ENCODE measurements at places on chromosomes 3 and 15.

GRCh38 chr3:64207289-64208080 is 17.8 kb downstream of the PRICKLE2 start:
- DNase-seq: no peak

GRCh38 chr15:92322566-92323355 is 70.9 kb upstream of the ST8SIA2 start:
- no peak for DNase-seq

DNA sequence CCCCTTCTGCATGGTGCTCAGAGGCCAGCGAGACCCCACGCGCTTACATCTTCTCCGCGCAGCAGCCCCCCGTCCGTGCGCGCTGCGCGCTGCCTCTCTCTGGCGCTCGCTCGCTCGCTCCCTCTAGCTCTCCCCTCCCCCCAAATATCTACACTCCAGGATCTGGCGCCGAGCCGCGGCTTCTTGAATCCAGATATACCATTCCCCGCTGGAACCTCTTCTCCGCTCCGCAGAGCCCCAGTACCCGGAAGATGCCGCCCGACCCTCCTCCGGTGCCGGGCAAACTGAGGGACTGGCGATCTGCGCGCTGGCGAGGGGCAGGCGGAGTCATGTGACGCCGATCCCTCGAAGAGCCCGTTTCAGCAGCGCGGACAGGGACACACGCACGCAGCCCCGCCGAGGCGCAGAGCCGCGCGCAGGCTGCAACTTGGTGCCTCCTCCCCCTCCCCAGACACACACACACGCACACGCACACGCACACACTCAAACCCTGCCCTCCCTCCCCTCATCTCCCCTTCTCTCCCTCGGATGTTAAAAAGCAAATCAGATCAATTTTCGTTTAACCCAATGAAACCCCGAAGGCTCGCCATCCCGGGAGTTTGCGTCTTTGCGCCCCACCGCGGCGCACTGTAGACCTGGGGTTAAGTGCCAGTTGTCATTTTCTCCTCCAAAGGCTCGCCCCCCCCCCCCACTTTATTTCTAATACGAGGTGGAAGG is at the start of gene RASGRF1:
Gene RASGRF1 (minus strand): TSS at position 294 of the 717 bp plus-strand sequence. CDS start 282 bp downstream, at position 12.
- no peak for DNase-seq

DNA sequence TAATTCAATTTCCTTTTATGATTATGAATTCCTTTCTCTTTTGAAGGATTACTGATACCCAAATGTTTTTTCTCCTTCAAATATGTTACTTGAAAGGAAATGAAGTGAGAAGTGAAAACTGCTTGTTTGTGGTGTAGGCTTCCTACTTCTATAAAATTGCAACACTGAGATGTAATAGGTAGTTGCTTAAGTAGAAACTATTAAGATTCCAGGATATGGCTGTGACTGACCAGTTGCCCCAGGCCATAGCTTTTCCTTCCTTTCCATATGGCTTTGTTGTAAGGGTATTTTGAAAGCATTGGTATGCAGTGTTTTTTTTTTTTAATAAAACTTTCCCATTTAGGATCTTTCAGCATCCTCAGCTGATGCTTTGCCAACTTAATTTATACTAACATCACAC is 28.5 kb downstream of the DNAJC13 start:
- DNase-seq: no peak

DNA sequence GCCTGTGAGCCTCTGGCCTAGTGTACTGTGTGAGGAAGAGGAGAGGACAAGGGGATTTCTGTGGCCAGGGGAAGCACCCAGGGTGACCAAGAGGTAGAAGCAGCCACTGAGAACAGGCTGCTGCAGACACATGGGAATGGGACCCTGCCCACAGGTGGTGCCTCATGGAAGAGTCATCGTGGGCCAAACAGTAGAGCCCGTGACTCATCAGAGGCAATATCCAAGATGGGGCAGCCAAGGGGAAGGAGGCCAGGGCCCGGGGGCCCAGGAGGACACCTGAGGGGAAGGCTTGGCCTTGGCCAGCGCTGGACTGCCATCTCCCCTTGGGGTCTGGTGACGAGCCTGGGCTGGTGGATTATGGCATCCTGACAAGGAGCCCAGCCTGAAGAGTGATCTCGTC is 275.0 kb upstream of the LYSMD4 start:
- no peak for DNase-seq

DNA sequence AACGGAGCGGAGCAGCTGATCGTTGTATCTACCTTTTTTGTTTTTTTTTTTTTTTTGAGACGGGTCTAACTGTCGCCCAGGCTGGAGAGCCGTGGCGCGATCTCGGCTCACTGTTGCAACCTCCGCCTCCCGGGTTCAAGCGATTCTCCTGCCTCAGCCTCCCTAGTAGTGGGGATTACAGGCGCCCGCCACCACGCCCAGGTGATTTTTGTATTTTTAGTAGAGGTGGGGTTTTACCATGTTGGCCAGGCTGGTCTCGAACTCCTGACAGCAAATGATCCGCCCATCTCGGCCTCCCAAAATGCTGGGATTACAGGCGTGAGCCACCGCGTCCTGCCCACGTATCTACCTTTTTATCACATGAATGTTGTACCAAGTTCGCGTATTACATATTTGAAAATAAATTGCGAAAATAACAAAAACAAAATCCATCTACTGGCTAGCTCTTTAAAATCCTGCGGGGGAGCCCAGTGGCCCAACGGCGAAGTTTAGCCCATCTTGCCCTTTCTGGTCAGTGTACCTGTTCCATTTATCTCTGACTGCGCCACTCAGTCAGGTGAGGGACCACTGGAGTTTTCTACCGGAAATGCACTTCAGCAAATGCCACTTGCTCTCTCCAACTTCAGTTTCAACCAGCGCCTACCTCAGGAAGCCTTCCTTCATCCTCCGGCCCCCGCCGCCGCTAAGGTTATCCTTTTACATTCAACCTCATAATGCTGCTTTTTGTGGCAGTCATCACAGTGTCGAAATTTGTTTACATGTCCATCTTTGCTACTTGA is 1.2 kb upstream of the EIF3J start:
- peak; percentile 16 for DNase-seq

DNA sequence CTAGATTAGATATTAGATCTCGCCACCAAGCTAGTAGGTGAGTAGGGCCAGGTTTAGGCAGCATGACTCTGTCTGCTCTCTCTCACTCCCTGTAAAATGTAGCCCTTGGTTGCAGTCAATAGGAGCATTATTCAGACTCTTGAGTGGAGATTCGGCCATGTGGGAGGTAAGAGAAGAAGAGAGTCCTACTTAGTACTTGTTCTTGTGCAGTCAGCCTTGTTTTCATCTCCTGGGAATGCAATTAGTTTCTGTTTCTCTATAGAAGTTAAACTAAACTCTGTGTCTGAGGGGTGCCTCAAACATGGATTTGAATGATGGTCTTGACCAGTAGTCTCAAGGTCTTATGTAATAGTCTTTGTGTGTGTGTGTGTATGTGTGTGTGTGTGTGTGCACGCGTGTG is 229.5 kb upstream of the DPH6 start:
- DNase-seq: no peak

GRCh38 chr3:29637068-29637467 is 356.2 kb downstream of the RBMS3 start:
- no peak for DNase-seq

GRCh38 chr3:115293321-115293720 is 146.2 kb upstream of the ZBTB20 start:
- DNase-seq: no peak

- no peak for DNase-seq
These were observed 111.1 kb upstream of the VGLL3 start for GRCh38 chr3:87101861-87102625.

DNA sequence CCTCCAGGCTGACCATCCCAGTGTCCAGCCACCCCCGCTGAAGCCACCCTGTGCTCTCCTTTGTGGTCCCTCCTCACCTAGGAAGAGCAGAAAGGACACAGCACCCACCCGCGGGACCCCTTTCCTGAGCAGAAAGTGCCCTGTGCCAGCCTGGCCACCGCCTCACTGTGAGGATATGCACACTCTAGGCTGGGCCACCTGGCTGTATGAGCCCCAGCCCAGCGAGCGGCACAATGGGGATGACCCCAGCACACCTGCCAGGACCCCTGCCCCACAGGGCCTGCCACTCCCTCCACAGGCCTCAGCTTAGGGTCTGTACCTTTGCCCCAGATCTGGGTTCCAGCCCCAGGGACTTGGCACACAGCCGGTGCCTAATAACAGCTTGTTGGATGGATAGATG is 47.9 kb upstream of the FURIN start:
- no peak for DNase-seq

- no peak for DNase-seq
These were observed 4.0 kb downstream of the DIPK2A start for GRCh38 chr3:143975554-143976152.

- DNase-seq: no peak
These were observed 288.9 kb downstream of the ZBBX start for GRCh38 chr3:167091226-167091625.

DNA sequence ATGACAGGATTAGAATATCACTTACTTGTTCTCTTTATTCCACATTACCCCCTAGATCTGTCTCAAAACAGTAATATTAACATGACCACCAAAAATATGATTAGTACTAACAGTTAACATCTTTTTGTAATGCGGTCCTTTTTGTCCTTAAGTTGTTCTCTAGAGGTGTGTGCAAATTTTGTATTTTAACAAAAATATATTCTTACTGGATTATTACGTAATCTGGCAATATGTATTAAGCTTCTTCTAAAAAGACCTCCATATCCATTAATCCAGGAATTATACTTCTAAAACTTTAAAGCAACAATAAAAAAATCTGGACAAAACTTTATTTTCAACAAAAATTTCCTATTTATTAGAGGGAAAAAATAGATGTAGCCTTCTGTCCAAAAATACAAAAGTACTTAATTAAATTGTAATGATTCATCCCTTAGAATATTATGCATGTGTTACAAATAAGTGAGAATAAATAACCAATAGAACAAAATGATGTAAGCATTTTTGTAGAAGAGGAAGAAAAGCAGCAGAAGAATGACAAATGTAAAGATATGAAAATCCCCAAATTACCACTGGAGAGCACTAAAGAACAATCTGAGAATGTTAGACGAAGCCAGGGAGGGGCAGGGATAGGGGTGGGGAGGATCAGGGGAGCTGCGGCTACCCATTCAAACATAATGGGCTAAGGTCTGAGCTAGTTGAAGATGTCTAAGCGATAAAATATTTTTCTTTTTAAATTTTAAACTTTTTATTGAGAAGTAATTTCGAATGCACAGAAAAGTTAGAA is 945.6 kb downstream of the MCTP2 start:
- no peak for DNase-seq

- DNase-seq: no peak
These were observed 10.3 kb downstream of the FAM227B start for GRCh38 chr15:49610157-49610918.

DNA sequence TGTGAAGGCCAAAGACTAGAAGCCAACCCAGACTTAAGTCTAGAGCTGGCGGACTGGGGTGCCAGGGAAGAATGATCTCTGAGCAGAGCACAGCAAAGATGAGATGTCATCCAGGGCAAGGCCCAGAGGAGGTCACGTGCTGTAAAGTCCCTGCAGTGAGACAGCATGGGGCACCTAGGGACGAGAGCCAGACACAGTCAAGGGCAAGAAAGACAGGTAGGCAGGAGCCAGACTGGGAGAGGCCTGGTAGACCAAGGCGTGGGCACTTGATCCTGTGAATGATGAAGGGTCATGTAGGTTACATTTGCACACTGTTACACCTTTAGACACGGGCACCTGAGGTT is 379.7 kb upstream of the PROK2 start:
- no peak for DNase-seq

GRCh38 chr3:25542492-25543039 is 114.5 kb downstream of the RARB start:
- no peak for DNase-seq

DNA sequence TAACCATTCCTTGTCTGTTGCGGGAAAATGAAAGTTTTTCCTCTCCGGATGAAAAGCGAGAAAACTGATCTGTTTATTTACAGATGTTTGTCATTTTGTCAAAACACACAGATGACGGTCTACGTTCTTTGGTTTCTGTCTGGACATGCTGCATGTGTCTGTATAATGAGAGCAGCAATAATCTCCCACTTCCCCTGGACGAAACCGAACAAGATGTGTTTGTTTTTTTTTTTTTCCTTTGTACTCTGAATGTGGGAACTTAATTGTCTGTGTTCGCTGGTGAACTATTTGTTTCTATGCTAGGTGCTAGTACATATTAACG is 33.6 kb downstream of the PTPRG start:
- DNase-seq: no peak

GRCh38 chr3:8875836-8876235 is 87.4 kb downstream of the RAD18 start:
- no peak for DNase-seq

DNA sequence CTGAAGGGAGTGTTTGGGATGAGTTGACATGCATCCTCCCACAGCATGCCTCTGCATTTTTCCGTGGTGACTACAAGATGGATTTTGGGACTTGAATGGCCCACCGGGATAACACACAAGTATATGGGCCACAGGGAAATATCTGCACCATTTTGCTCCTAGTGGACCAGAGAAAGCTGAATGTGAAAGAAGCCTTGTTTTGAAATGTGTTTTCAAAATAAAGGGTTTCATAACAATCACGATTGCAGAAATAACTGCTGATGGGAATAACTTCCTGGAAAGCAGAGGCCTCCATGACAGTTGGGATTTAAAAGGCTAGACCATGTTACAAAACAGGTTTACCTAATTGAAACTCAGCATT is 77.5 kb upstream of the PRR23C start:
- no peak for DNase-seq

DNA sequence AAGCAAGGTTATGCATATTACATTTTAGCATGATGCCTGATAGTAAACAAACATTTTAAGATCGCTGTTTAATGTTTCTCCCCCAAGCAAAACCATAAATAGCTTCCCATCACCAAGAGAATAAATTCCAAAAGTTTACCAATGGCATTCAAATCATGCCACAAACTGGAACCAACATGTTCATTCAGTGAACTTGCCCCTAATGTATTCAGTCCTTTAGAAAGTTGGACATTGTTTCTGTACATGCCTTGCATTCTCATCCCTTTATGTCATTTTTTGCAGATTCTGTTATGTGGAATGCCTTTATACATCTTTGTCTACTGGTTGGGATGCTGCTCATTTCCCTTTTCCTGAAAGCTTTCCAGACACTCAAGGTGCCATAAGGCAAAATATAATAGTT is 105.5 kb downstream of the PYDC2 start:
- DNase-seq: no peak

GRCh38 chr3:112002096-112002971 is 3.6 kb downstream of the TAGLN3 start:
- DNase-seq: no peak

DNA sequence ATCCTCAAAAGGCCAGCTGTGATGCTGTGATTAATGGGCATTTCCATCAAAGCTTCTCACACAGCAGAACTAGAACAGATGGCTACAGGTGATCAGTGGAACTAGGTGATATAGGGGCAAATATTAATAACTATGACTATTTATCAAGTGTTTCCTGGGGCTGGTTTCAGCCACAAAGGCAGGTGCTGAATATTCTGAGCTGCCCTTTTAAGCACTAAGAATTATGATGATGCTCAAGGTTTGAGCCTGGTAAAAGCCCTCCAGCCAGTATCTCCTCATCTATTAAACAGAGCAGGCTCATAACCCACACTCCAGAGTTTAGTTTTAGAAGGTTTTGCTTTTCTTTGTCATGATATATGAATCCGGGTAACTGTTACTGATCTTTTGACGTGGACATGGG is 129.5 kb upstream of the ACP3 start:
- no peak for DNase-seq

- no peak for DNase-seq
These were observed 25.6 kb upstream of the C2CD4B start for GRCh38 chr15:62190675-62191074.

GRCh38 chr15:99090938-99091337 is 13.9 kb upstream of the SYNM start:
- DNase-seq: no peak

- DNase-seq: no peak
These were observed 27.2 kb downstream of the PLD1 start for GRCh38 chr3:171783086-171783485.

- no peak for DNase-seq
These were observed 302.0 kb downstream of the CHST2 start for GRCh38 chr3:143421556-143421955.
